GM12864 (cell line): ENCODE measurements at places on chromosomes 6 and 20.

- no peak for DNase-seq
Measured at GRCh38 chr6:52201046-52201445, 14.9 kb downstream of the IL17A start.

- peak; percentile 24 for DNase-seq
Measured at GRCh38 chr6:11598687-11599086, 61.1 kb downstream of the TMEM170B start.

DNA sequence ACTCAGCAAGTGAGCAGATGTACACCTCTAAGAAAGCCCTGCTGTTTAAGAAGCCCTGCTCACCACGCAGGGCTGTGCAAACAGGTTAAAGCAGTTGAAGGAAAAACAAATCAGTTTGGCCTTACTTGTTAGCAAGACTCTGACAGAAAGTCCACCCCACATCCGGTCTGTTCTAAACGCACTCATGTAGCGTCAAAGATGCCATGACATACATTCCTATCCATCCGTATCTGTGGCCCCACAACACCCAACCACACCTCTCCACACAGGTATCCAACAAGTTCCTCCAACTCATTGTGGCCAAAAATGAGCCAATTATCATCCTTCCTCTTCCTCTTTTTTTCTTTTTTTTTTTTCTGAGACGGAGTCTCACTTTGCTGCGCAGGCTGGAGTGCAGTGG, 22.8 kb upstream of the RAB22A start:
- no peak for DNase-seq

GRCh38 chr6:38225766-38226165, 406.2 kb downstream of the ZFAND3 start:
- no peak for DNase-seq

GRCh38 chr6:139291813-139292619, at the start of gene TXLNB:
Gene TXLNB (minus strand): TSS chr6:139291998. CDS start chr6:139288899, 3,099 bp downstream.
- peak; percentile 85 for DNase-seq

DNA sequence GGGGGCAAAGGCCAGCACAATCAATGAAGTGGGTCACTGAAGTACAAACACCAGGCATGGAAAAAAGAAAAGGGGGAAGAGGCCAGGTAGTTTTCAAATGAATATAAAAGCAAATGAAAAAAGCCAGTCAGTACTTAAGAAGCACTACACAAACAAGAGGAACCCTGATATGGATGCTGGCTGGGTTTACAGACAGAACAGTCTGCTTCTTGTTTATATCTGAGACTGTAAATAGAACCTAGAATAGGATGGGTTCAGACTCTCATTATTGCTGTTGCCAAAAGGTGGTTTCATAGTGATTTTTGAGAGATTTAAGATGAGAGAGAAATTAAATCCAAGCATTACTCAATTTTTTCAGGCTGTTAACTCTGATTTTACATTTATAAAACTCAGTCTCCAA, 24.1 kb downstream of the USP45 start:
- no peak for DNase-seq

DNA sequence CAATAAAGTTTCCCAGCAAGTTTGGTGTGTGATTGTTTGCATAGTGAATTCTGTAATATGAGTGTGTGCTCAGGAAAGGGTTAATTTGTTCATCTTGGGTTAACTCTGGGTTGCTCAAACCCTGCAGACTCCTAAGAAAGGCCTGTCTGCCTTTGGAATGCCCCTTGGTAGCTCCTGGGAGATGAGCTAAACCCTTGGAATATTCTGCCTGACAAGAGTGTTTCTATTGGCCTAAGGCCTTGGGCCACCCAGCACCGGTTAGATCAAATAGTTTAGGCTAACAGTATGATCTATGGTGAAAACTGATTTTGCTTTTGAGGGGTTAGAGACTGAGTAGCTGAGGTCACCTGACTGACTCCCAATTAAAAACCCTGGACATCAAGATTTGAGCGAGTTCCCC, 248.3 kb downstream of the GRM1 start:
- no peak for DNase-seq

- no peak for DNase-seq
Measured at GRCh38 chr20:37297066-37297736, 7.7 kb downstream of the MANBAL start.

- no peak for DNase-seq
Measured at GRCh38 chr6:85726206-85726605, 83.5 kb upstream of the SYNCRIP start.

- no peak for DNase-seq
Measured at GRCh38 chr6:91135406-91136103, 548.7 kb upstream of the MAP3K7 start.

DNA sequence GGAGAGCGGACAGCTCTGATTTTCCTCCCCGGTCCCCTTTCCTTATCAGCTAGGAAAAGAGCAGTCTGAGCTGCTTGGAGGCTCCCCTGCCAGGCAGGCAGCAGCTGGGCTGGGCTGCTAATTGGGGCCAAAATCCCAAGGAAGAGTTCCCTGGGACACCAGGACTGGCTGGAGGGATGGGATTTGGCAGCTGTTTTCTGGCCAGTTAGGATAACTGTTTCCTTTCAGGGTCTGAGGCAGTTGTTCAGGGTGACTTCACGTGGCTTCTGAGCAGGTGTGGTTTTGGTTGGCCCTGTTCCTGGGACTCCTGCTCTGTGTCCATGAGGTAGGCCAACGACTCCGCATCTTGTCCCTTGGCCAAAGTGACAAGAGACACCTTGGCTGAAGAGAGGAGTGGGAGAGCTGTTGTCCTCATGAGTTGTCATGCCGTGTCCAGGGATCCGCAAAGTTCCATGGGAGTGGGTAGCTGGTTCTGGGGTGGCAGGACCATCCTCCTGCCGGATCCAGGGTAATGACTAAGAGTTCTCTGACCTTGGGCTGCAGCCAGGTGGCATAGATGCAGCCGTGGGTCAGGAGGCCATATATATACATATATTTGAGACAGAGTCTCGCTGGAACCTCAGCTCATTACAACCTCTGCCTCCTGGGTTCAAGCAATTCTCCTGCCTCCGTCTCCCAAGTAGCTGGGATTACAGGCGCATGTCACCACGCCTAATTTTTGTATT, 21.2 kb downstream of the MRPS18A start:
- DNase-seq = no peak

DNA sequence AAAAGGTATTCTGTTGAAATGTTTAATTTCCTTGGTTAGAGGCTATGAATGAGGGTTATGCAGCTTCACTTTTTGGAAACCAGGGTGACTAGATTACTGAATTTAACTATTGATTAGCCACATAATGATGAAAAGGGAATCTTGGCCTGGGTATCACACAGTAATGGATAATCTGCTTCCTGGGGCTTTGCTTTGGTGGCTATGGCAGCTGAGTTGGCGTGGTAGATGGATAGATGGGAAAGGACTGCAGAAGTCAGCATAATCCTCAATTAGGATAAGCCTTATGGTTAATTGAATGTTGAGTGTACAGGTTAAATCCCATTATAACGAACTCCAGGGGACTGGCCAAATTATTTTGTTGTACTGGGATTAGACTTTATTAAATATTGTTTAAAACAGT, 5.2 kb downstream of the NCOA3 start:
- no peak for DNase-seq

GRCh38 chr6:112770308-112770707, 423.2 kb downstream of the RFPL4B start:
- DNase-seq = no peak

DNA sequence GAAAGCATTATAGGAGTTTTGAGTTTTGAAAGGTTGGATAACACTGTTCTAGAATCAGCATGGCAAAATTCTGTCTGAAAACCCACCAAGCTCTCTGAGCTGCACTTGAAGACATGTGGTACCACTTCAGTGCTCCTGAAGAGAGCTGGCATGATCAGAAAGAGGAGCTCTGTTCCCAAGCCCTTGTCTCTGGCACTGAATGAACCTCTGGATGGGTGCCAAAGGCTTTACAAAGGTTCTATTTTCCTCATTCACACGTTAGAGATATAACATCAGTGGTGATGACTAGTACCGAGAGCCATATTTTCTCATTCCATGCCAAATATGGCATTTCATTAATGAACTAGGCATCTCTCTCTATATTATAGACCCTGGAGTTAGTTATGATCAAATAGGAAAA, 301.8 kb upstream of the ID4 start:
- no peak for DNase-seq

- DNase-seq = no peak
Measured at GRCh38 chr20:53332022-53332837, 261.4 kb downstream of the ZNF217 start.

DNA sequence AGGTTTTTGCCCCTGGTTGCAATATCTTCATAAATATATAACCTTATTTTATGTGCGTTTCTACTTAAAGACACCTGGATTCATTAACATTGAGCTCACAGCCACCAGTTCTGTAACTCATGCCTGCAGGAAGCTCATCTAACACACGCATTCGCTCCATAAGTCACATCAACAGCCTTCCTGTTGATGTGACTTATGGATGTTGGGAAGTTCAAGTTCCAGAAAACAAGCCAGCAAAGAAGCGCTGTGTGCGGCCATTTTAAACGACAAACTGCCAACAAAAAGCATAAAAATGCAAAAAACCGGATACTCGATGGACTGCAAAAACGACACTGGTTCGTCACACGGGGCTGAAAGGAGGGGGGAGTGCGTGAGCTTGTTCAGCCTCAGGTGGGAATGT, 77.9 kb upstream of the NFATC2 start:
- DNase-seq = no peak

DNA sequence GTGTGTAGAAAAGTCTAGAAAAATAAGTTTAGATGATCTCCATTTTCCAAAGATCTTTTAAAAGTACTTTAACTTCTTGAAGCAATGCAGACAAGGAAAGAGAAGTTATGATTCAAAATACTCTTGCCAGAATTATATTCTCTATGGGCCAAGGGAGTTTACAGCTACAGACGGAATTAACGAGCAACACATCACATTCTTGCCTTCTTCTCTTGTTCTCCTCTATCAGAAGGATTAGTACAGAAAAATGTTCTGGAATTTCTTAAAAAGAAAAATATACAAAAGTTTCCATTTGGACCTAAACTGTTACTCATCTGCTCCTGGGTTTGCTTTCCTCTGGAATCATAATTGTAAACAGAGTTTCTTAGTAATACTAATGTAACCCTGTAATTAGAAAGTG, 284.7 kb upstream of the HSF2 start:
- no peak for DNase-seq

DNA sequence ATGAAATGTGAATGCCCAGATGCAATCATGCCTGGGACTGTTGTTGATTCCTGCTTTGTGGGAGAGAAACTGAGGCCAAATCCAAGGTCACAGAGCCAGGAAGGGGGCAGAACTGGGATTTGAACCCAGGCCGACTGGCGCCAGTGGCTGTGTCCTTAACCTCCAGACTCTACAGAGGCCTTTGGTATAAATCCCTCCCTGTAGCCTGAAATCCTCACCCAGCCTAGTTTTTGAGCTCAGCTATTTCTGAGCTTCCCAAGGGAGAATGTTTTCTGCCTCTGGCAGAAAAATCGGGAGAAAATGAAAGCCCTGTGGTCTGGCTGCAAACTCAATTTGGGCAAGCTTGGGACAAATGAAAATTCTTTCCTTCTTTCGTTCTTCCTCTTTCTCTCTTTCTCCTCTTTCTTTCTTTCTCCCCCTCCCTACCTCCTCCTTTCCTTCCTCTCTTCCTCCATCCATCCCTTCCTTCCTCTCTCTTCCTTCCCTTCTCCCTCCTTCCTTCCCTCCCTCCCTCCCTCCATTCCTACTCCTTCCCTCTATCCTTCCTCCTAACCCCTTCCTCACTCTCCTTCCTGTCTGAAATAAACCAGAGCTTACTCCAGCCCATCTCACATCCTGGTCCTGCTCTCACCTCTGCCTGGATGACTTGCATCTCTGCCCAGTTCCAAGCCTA, 34.9 kb downstream of the SNAI1 start:
- no peak for DNase-seq

DNA sequence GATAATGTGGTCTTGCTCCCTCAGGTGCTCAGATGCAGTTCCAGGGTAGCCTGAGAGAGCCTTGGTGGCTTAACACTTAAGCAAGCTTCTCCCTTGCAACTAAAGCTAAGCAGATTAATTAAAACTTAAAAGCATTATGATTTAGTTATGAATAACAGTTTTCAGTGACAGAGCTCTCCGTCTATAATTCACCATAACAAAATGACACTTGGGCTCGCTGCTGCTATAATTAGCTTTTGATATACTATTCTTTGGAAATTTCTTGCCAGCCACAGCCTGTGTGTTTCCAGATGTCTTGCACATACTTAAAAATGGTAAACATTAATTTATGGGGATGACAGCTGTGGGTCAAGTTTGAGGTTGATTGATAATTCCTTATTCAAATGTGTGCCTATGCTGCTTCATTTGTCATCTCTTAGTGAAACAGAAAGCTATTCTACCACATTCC, 380.5 kb downstream of the TFAP2B start:
- DNase-seq = no peak

- DNase-seq = no peak
Measured at GRCh38 chr6:35120746-35121145, 20.4 kb downstream of the TCP11 start.

GRCh38 chr6:35469751-35470662, 1.8 kb downstream of the RPL10A start:
- DNase-seq = no peak

- DNase-seq = no peak
Measured at GRCh38 chr20:3572151-3572550, 91.0 kb downstream of the GFRA4 start.

DNA sequence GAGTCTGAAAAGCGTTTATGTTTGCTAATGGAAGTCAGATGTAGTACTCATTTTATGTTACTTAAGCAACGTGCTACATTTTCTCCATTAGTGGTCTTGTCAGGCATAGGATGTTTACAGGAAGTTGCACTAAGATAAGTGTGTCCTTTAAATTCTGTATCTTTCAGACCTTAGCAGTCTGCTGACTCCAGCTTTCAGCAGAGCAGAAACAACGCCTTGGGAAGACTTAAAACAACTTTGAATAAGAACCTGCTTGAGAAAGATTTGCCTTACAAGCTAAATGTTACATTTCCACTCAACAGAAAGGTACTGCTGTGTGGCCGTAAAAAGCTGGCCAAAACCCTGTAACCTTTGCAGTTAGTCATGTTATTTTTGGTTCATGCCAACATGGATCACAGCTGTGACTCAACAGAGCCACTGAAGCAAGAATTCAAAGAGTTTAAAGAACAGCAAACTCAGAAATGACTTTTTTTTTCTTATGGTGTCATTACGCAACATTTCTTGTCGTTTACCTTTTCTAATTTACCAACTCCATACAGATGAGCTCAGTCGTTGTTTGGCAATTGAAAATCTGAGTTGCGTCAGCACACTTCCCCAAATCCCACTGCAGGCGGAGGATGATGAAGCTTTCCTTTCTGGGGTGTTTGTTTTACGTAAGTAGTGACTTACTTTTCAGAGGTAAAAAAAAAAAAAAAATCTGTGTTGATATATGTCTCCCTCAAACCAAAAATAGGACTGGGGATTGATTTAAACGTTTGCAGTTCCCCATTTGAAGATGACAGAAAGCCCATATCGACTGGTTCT, 27.9 kb upstream of the BMP6 start:
- no peak for DNase-seq

GRCh38 chr20:62924442-62925075, 1.7 kb downstream of the DIDO1 start:
- DNase-seq = no peak

GRCh38 chr6:33082702-33083101, 6.9 kb downstream of the HLA-DPB1 start:
- DNase-seq = no peak
